ENCODE measurements at places on chromosomes 7 and 10.
A peak's percentile ranks its signal among the peaks of the same experiment; 100 is the strongest.

DNA sequence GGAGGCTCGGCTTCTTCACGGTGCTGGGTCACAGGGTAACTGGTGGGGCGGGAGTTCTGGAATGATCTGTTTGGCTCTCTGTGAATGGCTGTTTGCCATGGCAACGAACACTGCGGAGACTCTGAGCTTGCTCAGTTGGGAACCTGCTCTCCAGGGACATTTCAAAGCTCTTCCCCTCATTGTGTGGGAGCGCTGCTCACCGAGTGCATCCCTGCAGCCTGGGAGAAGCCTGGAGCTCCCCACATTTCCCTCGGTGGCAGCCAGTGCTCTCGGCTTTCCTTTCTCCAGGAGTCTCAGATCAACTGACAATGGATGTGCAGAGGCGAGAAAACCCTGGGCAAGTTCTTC, 57.6 kb upstream of the CACUL1 start:
- DNase-seq: no peak

DNA sequence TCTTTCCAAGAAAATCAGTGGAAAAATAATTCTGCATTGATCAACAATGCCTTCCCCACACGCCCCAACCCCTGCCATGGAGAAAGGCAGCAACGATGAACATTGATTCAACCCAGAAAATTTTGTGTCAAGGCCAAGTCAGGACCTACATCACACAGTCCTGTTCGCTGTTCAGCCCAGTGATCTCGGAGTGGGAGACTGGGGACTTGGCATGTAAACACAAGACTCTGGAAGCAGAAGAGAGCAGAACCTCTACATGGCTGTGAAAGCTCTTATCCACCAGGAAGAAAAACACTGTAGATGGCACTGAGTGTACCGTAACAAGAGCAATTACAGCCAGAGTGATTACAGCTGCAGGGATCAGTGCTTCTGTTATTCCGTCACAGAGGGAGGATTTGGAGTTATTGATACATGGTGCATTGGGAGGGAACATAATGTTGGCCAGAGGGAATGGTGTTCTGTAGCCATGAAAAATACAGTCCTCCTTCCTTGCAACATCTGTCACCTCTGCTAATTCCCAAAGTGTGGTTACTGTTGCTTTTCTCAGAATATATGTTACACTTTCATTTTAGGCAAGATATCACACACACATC, 136.6 kb downstream of the IQUB start:
- no peak for DNase-seq

- no peak for DNase-seq
These were observed at the start of gene EMX2 for GRCh38 chr10:117542706-117543224. TSS of gene EMX2 (plus strand) at chr10:117542746. CDS start at chr10:117543268, 522 bp downstream.

GRCh38 chr7:50145801-50146338, 52.8 kb upstream of the ZPBP start:
- DNase-seq: no peak

DNA sequence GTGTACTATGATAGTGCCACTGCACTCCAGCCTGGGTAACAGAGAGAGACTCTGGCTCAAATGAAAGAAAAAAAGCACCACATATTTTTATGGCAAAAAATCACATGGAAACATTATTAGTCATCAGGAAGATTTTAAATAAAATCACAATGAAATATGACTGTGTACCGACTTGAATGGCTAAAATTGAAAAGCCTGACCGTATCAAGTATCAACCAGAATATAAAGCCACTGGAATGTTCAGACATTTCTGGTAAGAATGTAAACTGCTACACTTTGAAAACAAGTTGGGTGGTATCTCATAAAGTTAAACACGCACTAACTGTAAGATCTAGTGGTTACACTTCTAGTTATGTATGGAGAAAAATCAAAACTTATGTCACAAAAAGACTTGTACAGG, 306.7 kb upstream of the MBL2 start:
- no peak for DNase-seq

GRCh38 chr7:102449136-102449535, 15.5 kb downstream of the ALKBH4 start:
- DNase-seq: no peak

DNA sequence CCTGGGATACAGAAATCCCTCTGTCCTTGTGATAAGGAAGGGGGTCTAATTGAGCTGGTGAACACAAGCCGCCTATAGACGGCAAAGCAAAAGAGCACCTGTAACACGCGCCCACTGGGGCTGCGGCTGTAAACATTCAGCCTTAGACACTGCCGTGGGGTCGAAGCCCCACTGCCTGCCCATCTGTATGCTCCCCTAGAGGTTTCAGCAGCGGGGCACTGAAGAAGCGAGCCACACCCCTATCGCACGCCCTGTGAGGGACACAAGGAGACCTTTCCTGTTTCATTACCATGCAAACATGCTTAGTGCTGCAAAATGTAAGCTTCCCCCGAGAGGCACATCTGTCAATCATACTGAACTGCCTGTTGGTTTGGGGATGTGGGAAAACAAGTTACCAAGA, 82.1 kb downstream of the NRP1 start:
- no peak for DNase-seq

- DNase-seq: no peak
These were observed 169.9 kb upstream of the AOAH start for GRCh38 chr7:36894190-36894589.

GRCh38 chr10:128898133-128898915, 568.7 kb upstream of the MGMT start:
- DNase-seq: no peak

- no peak for DNase-seq
These were observed 132.3 kb upstream of the POT1 start for GRCh38 chr7:125061776-125062397.

DNA sequence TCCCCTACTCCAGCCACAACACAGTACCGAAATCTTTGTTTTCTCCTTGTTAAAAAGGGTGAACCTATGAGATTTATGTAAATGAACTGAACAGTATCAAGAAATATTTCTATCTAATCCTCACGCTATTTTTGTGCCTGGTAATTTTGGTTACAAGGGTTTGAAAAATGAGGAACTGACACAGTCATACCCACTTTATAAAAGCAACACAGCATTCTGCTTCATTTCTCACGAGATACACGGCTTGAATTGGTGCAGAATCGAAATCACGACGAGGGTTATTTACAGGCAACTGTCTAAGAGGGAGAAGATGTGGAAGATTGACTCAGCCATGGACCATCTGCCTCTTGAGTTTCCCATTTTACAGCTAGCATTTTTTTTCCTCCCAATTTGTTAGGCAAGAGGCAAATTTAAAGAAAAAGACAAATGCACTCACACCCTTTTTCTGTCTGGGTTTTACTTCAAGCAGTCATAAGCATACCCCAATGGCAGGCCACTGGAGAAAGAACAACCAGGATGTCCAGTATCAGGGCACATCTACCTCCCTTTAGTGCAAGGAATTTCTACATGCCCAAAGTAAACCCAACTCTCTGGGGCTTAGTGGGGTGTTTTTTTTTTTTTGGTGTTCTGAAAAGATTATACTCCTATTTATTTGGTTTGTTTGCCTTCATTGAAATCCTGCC, 108.1 kb downstream of the ITGB8 start:
- no peak for DNase-seq

DNA sequence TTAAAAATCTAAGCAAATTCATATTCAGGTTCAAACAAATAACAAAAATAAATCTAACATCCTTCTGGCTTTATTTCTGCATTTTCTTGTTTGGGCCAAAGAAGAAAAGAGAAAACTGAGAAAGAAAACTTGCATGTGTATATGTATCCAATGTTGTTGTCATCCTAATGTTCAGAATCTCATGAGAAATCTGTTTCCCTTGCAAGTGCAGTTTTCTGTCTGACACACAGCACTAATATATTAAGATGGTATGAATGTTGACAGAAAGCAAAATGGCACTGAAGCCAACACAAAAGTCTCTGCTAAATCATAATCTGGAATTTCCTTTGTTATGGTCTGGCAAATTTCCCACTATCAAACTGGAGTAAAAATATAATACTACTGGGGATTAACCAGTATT, 235.9 kb downstream of the HGF start:
- DNase-seq: no peak

GRCh38 chr7:23523486-23524075, 8.2 kb downstream of the TRA2A start:
- DNase-seq: no peak

GRCh38 chr7:153006911-153007310, 247.4 kb downstream of the ACTR3B start:
- DNase-seq: no peak

GRCh38 chr7:101186844-101187428, 6.8 kb upstream of the NAT16 start:
- no peak for DNase-seq

DNA sequence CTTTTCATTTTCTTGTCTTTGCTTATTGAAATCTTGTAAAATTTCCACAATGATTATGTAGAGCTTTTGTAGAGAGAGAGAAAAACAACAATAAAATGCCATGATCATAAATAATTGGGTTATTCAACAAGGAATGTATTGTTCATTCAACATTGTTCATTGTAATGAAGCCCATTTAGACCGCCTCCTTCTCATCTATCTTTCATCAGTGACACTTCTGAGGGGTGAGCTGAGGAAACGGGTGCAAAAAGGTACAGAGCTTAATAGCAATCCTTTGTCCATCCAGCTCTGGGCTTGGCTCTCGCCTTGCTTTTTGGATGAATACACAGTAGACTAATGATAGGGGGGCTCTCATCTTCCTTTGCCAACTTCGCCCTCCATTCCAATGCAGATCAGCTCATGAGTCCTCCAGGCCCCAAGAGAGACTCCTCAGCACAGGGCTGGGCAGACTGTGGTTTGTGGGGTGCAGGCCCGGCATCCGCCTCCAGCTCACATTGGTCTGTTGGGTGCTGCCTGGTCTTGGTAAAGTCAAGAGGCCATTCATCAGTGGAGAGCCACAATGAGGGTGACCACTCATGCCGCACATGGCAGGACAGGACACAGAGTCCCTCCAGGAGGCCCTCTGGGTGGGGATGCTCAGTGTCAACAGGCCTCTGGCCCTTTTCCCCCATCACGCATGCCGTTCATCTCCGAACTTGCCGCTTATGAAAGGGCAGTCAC, 17.9 kb upstream of the PPA1 start:
- no peak for DNase-seq

- no peak for DNase-seq
These were observed 14.2 kb downstream of the DOCK1 start for GRCh38 chr10:126919426-126919825.

GRCh38 chr10:93716766-93717165, 14.4 kb upstream of the FRA10AC1 start:
- DNase-seq: no peak

DNA sequence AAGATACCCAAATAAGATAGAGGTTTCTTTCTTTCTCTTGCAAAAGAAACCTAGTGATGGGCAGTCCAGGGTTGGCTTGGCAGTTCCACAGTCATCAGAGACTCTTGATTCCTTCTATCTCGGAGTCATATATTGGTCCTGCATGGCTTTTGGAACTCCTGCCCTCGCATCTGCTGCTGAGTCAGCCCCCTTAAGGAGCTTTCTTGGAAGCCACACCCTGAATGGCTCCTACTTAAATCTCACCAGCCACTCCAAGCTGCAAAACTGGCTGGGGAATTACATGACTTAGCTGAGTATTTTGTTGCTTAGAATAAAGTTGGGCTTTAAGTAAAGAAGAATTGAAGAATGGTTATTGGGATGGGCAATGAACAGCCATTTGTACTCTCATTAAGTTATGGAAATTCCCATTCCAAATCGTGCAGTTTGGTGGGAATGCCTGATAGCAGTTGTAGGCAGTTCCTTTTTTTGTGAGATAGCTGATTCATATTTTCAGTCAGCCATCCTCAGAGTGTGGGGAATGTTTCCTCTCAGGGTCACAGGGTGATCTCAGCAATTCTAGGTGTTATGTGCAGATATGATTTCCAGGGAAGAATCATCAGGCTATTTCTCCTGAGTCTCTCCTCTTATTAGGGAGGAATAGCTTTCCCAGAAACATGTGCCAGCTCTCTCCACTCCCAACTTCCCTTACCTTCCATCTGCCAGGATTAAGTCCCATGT, 209.9 kb downstream of the BBS9 start:
- DNase-seq: no peak

DNA sequence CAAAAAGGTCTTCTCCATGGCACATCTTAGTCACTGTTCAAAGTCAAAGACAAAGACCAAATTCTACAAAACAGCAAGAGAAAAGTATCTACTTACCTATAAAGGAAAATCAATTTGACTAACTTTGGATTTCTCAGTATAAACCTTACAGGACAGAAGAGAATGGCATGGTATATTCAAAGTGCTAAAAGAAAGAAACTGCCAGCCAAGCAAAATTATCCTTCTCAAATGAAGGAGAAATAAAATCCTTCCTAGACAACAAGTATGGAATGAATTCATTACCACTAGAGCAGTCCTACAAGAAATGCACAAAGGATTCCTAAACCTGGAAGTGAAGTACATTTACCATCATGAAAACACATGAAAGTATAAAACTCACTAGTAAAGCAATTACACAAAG, 235.5 kb downstream of the STK31 start:
- no peak for DNase-seq

DNA sequence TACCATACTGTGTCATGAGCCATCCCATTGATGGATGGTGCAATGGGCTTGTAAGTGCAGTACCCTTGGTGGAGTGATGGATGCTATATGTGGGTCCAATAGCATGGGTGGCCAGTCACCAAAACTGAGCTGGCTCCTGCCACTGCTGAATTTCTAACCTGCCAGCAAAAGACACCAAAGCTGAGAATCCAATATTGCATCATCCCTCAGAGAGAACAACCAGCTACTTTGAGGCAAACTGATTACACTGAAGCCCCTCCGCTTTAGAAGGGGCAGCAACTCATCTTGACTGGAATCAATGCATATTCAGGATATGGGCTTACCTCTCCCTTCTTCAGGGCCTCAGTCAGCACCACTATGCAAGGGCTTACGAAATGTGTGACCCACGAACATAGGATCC, 211.6 kb downstream of the DGKI start:
- no peak for DNase-seq

- no peak for DNase-seq
These were observed 74.1 kb upstream of the GPR37 start for GRCh38 chr7:124839687-124840086.

DNA sequence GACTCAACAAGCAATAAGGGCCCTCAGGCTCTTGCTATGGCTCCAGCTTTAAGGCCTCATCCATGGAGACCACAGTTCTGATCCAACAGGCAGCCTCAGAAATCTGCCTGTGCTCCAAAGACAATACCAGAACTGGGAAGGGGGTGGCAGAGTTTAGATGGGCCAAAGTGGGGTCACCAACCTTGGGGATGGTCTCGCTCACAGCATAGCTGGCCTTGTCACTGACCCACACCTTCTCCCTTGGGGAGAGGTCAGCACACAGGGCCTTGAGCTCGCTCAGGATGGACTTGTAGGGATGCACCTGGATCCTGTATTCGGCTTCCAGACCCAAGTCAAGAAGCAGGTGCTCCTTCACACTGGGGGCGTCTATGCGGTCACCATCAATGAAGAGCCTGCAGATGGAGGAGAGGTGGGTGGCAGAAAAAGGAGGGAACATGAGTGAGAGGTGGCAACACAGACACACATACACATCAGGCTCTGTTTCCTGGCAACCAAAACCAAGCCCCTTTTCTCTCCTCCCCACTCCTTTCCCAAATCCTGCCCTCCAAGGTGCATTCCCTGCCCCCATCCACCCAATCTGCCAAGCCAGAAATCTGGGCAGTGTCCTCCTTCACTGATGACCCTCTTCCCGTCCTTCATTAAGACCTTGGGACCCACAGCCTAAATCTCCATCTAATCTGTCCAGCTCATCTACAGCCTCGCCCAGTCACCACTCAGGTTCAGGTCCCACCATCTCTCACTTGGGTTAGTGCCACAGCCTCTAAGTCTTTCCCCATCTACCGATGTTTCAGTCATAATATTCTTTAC, 40.9 kb downstream of the XPNPEP1 start:
- no peak for DNase-seq

- no peak for DNase-seq
These were observed 16.1 kb downstream of the USP6NL start for GRCh38 chr10:11595395-11595692.

GRCh38 chr10:112950714-112951358, 789 bp downstream of the TCF7L2 start:
- peak; percentile 24 for DNase-seq
